Left renal cortex interstitium (tissue), 4 donors: ENCODE measurements at places on chromosomes 16 and 17.

DNA sequence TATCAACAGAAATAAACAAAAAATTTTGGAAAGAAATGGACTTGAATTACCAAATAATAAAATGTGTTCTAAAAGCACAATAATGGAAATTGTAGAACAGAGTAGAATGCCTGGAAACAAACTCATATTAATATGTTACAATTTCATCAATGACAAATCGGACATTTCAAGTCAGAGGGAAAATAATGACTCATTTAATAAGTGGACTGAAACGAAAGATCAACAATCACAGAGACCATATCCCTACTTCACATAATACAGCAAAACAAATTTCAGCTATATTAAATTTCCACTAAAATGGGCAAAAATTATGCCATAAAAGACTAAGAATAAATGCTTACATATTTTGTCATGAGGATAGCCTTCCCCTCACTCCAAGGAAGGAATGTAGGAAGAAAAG is 25.7 kb downstream of the CDYL2 start:
- DNase-seq: no peak

- DNase-seq: no peak
Observed at GRCh38 chr16:50559342-50559741, 11.1 kb downstream of the NKD1 start.

DNA sequence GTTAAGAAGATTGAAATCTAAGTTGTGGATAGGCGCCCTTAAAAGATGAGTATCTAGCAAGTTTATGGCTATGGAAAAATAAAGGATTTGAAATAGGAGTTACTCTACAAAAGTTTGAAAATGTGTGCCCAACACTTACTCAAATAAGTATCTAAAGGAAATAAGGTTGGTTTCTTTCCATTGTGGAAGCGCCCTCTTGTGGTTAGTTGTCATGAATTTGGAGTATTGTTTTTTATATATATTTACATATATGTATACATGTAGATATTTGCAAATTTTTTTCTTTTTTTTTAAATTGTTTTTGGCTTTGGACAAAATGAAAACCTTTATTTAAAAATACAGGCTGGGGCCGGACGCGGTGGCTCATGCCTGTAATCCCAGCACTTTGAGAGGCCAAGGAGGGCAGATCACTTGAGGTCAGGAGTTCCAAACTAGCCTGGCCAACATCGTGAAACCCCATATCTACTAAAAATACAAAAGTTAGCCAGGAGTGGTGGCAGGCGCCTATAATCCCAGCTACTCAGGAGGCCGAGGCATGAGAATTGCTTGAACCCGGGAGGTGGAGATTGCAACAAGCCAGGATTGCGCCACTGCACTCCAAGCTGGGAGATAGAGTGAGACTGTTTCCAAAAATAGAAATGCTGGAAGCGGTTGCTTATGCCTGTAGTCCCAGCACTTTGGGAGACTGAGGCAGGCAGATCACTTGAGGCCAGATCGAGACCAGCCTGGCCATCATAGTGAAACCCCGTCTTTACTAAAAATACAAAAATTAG is 24.0 kb upstream of the VPS4A start:
- DNase-seq: peak; percentile 78

DNA sequence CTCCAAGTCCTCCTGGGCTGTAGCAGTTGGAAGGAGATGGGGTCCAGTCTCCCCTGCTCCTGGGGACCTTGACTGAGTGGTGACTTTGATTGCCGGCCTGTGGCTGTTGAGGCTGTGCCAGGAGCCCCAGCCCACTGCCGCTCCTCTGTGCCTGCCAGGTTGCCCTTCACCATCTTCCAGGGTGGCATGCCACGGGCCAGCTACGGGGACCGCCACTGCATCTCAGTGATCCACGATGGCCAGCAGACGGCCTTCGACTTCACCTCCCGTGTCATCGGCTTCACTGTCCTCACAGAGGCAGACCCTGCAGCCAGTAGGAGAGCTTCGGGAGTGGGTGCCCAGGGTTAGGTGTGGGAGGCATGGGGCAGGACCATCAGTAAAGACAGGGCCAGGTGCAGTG is 23.4 kb upstream of the MYO15B start:
- no peak for DNase-seq

- DNase-seq: no peak
Observed at GRCh38 chr16:3762107-3762750, 44.9 kb upstream of the TRAP1 start.

DNA sequence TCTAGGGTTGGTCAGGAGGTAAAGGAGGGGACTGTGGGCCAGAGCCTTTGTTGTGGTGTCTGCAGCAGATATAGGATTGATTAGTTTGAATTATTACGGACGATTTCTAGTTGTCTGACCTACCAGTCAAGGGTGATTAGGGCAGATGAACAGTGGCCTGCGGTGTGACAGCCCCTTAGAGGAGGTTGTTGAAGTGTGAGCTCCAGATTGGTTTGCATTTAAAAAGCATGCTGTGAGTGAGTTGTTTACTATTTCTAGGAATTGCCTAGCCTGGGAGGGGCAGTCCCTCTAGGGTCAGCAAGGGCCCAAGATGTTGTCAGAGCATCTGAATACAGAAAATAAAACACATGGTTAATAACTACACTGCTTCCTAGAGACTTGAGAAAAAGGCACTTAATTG is 108.8 kb downstream of the ARHGAP44 start:
- DNase-seq: no peak

DNA sequence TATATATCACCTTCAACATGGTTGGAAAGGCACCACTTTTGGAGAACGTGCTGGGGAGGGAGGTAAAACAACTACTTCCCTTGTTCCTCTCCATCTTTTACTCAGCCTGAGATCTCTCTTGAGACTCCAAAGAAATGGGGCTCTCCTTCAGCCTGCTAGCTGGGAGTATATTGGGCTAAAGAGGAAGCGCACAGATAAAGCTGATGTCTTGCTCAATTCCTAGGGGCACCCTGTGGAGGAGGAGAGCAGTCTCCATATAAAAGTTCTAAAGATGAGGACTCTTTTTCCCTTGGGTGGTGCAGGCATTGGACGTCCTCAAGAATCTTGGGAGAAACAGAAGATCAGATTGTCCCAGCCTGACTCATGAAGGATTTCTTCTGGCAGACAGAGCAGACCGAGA is 4.6 kb upstream of the ETV4 start:
- DNase-seq: no peak

DNA sequence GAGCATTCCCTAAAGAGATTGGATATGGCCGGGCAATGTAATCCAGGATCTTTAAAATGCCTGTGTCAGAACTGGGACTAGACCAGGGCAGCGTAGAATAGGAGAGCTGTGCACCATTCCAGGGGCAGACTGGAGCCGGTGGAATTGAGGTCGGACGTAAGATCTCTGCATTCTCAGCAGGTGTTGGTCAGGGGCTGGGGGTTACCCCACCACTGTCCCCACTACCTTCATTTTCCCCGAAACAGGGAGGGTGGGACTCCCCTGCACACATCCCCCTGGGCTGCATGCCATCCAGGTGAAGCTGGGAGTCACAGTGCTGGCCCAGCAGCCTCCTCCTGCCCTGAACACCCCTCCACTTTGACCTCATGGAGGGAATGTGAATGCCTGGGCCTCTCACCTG is 17.8 kb downstream of the OSBPL7 start:
- no peak for DNase-seq

- no peak for DNase-seq
Observed at GRCh38 chr17:62755141-62755851, 52.8 kb downstream of the MARCHF10 start.

DNA sequence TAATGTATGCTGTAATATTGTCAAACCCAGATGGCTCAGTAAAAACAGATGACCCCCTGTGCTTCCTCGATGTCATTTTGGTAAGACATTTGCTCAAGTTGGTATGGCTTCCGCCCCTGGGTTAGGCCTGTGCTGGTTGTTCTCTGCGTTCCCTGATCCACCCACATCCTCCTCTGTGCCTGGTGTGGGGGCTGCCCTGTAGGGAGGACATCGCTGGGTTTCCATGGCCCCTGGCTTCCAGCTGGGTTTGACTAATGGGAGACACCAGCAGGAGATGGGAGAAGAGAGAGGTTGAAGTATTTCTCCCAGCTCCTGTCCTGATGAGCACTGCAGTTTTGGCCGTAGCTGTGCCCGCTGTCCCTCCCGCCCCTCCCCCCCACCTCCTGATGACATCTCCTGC is 4.4 kb upstream of the MFAP4 start:
- DNase-seq: no peak

DNA sequence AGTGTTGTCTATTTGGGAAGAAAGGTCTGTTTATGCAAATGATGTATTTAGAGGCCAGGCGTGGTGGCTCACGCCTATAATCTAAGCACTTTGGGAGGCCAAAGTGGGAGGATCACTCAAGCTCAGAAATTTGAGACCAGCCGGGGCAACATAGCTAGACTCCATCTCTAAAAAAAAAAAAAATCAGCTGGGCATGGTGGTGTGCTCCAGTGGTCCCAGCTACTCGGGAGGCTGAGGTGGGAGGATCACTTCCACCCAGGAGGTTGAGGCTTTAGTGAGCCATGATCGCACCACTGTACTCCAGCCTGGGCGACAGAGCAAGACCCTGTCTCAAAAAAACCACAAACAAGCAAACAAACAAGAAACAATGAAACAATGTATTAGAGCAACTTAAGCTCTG is 18.9 kb upstream of the HEATR3 start:
- DNase-seq: no peak

GRCh38 chr17:43611230-43611969 is 50.3 kb downstream of the MEOX1 start:
- no peak for DNase-seq

DNA sequence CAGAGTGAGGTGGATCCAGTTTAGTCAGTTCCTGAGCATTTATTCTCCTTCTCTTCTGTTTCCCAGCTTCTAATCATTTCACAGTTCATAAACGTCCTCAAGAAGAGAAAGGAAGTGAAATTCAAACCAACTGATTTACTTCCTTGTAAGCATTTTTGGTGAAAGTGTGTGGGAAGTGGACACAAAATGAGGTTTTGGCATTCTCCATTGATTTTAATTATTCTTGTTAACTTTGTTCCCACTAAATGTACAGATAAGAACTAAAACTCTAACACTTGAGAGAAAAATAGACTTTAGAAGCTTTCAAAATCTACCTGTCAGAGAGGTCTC is 42.7 kb upstream of the CORO6 start:
- DNase-seq: no peak

- DNase-seq: no peak
Observed at GRCh38 chr16:56341656-56342399, 83.5 kb downstream of the AMFR start.

DNA sequence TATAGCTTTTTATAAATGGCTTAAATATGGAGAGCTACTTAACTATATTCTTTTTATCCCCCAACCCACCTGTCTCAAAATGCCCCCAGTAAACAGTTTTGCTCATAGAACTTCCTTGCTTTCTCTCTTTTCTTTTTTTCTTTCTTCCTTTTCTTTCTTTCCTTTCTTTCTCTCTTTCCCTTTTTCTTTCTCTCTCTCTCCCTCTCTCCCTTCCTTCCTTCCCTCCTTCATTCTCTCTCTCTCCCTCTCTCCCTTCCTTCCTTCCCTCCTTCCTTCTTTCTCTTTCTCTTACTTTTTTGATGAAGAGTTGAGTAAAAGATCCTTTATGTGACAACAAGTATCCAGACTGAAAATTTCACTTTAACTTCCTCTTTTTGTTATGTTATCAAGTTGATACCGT is 48.2 kb downstream of the KCNJ2 start:
- DNase-seq: no peak

DNA sequence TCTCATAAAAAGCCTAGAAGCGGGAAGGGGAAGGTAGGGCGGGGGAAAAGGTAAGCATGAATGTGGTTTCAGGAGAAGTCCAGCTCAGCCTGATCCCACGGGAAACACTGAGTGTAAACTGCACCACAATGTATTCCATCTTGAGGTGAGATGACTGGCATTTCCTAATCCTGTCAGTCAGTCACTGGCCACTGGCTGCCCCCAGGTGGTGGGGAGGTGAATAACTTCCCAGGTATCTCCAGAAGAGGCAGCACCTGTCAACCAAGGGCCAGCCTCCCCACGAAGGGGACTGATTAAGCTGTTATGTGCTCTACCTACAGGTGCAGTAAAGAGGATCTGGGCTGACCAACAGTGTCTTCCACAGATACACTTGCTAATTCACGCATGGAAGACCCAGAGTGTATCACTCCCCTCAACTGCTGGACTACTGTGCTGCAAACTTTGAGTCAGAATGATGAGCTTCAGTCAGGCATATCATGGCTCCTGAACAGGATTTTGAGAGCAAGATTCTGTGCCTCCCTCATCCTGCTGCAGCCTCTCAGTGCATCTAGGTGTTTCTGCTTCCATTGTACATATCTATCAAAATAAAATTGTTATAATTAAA is 108.5 kb upstream of the CCL2 start:
- no peak for DNase-seq

DNA sequence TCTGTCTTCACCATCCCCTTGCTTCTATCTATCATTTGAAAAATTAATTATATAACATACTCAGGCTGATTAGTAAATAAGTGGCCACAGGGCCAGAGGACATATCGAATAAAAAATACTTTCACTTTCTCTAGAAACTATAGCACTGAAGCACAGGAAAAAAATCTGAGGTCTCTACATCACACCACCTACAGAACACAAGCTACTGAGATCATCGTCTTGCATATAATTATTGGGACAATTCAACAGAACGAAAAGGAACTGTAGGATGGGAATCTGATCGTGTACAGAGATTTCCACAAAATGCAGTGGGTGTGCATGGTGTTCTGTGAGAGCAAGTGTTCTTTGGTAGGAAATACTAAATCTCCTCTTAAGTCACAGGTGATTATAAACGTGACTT is 289.6 kb upstream of the ERCC4 start:
- DNase-seq: no peak

- DNase-seq: no peak
Observed at GRCh38 chr17:80028030-80028429, 7.6 kb downstream of the TBC1D16 start.

GRCh38 chr16:86444261-86444660 is 66.1 kb upstream of the FOXF1 start:
- DNase-seq: no peak

DNA sequence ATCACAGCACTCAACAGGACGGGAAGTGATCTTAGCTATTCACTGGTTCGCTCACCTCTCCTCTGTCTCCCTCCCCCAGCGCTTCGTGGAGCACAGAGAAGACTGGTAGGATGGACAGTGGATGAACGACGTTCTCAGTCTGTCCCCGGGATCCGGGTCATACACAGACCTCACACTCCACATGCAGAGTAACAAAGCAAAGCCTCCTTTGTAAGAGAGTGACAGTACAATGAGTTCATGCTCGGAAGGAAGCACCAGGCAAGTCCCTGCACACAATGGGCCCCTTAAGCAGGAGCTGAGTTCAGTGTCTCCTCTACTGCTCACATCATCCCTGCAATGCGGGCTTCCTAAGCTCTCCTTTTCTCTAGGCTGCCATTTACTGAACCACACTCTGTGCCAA is 356.9 kb downstream of the C16orf95 start:
- no peak for DNase-seq

DNA sequence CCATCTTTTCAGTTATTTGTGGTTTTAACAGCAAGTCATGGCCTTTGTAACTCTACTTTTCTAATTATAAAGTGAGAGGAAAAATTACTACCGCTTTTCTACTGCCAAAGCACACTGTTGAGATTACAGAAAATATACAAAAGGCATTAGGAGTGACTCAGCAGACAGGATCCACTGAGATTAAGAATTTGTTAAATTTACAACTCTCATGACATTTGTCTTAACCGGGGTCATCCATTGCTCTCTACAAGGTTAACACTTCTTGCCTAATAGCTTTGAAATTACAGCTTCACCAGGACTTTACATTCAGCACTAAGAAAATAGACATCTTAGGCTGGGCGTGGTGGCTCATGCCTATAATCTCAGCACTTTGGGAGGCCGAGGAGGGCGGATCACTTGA is 93.4 kb downstream of the SSH2 start:
- DNase-seq: no peak

GRCh38 chr16:9186061-9186460 is 94.6 kb downstream of the HAPSTR1 start:
- no peak for DNase-seq

GRCh38 chr17:71638668-71639067 is 482.2 kb upstream of the SOX9 start:
- DNase-seq: no peak
